G401 (cell line): ENCODE measurements at places on chromosomes 1 and 21.

DNA sequence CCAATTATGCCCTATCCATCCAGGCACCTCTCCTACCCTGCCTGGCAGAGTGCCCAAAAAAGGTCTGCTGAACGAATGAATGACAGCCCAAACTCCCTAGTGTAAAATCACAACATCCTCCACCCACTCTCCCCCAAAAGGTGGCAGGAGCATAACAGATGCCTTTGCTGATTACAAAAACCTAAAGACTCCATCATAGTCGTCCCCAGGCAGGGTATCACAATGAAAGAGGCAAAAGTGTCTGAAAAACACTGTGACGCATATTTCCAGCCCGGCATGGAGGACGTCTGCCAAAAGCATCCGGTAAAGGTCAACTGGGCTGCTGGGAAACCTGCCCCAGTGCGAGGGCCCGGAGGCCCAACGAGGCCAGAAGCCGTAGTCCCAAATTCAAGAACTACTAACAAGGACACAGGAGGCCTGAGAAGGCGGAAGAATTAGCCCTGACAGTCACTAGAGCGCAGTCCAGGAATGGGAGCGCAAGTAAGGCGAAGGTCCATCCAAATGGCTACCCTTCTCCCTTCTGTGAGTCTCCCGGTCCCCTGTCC, 576 bp downstream of the SMIM12 start:
- DNase-seq = no peak

GRCh38 chr1:15046487-15047165, 106.9 kb upstream of the TMEM51 start:
- peak; percentile 92 for DNase-seq

- no peak for DNase-seq
These were observed 157.1 kb downstream of the TSEN15 start for GRCh38 chr1:184208622-184209021.

GRCh38 chr1:86205741-86206140, 49.2 kb upstream of the COL24A1 start:
- no peak for DNase-seq

- DNase-seq = no peak
These were observed 20.9 kb downstream of the RIT1 start for GRCh38 chr1:155890251-155890650.

GRCh38 chr1:243727503-243728203, 122.4 kb downstream of the AKT3 start:
- DNase-seq = no peak

DNA sequence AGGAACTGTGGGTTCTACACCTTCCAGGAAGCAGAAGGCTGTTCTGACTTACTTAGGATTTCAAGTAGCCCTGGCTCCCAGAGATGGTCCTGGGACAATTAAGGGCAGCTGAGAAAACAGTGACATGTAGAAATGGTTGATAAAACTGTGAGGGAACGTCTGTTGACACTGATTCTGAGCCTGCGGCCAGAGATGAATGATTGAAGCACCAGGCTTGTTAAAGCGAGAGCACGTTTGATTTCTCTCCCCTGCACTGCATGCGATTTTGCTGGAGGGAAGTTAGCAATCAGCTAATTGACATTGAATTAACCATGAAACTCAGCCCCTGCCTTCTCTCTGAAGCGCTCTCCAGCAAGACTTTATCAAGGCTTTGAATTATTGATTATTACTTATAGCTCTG, 29.9 kb upstream of the POU3F1 start:
- DNase-seq = no peak

DNA sequence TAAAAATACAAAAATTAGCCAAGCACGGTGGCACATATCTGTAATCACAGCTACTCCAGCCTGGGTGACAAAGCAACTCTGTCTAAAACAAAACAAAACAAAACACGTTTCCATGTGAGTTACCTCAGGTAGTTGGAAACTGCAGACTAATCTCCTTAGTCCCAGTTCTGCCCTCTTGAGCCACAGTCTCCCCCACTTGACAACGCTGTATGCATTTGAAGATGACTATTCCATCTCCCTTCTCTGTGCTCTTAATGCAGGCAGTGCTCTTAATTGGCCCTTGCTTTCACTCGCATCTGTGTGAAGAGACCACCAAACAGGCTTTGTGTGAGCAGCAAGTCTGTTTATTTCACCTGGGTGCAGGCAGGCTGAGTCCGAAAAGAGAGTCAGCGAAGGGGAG, 19.6 kb upstream of the DHCR24 start:
- no peak for DNase-seq

DNA sequence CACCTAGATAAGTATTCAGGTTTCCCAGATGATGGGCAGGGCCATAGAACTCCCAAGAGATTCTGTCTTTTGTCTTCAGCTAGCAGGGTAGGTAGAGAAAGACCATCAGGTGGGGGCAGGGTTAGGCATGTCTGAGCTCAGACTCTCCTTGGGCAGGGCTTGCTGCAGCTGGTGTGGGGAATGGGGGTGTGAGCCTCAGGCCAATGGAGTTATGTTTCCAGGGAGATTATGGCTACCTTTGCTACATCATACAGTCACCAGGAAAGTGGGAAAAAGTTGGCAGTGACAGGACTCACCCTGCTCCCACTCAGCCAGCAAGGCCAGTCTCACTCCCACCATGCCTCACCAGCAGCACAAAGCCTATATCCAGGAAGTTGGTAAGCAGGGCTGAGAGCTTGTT, 77.8 kb downstream of the DRAM2 start:
- DNase-seq = no peak

- DNase-seq = no peak
These were observed 35.8 kb downstream of the PLEKHA6 start for GRCh38 chr1:204323887-204324286.

DNA sequence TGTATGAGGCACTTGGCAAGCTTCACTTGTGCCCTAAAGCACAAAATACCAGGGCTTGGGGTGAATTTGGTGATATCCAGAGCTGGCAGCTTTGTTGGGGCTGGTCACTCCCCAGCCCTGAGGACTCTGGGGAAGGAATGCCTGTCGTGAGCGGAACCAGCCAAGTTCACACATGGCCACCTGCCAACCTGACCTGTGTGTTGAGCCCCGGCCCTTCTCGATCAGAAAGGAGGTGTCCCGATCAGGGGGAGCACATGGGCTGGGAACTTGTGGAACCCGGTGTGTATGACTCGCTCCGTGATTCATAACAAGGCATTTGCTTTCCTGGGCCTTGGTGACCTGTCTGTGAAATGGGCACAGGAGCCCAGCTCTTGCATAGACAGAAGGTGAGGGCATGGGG, 43.1 kb downstream of the AGPAT3 start:
- no peak for DNase-seq

GRCh38 chr1:235913311-235913710, 46.6 kb upstream of the LYST start:
- no peak for DNase-seq

GRCh38 chr1:55055951-55056631, 16.7 kb downstream of the PCSK9 start:
- DNase-seq = no peak

GRCh38 chr1:32104127-32104526, 3.7 kb upstream of the KPNA6 start:
- no peak for DNase-seq

GRCh38 chr1:73029571-73029970, 747.2 kb upstream of the NEGR1 start:
- DNase-seq = no peak

GRCh38 chr1:35883635-35884101, 659 bp downstream of the AGO1 start:
- peak; percentile 37 for DNase-seq

DNA sequence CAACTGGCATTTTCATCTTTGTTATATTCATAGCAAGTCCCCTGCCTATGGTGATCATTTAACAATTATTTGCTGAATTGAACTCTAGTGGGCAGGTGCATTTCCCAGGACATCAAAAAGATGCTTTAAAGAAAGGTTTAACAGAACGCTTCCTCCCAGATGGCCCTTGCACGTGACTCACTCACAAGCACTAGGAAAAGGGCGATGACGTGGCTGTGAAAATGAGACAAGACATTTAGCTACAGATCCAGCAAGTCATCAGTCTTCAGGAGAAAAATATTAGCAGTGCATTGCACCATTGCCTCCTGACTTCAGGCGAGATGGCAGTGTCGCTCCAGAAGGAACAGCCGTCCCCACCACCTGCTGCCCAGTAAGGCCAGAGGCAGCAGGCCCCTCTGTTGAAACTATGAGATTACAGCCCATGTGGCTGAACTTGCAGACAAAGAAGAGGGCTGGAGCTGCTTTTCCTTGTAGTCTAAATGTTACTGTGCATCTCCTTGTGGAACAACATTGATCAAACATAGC, 37.2 kb downstream of the DSCAM start:
- no peak for DNase-seq

- no peak for DNase-seq
These were observed 183.3 kb downstream of the NEK7 start for GRCh38 chr1:198340139-198340538.

GRCh38 chr1:11639372-11639771, 14.9 kb downstream of the FBXO2 start:
- no peak for DNase-seq

DNA sequence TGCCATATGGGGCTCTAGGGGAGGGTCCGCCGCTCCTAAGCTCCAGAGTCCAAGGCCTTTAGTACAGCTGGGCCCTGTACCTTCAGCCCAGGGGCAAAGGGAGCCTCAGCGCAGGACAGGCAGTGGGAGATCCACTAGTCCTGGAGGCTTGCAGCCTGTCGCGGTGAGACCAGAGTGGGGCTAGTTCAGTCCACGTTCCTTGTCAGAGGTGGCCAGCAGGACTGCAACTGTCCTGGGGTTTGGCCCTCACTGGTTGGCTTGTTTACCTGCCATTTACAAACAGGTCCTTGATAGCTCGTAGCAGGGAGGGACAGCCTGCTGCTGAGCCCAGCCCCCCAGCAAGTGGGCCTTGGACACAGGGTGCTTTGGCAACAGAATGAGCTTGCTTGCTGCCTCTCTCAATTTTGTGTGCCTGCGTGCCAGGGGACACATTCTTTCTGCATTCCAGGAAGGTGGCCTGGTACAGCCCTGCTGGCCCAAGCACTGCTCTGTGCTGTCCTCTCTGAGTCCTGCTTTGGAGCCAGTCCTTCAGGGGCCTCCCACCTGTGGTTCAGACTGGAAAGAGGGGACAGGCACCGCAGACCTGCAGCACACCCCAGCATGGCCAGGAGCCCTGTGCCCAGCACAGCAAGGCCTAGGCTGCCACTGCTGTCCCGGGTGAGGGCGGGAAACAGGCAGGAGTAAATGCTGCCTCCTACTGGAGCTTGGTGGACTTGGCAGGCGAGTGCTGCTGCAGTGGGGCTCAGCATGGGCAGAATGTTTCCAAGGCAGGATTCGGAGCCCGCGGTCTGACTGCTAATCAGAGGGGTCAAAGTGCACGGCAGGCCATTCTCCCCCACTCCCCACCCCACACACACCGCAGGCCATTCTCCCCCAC, 15.2 kb downstream of the H6PD start:
- peak; percentile 32 for DNase-seq

GRCh38 chr1:236543065-236543669, 19.4 kb downstream of the LGALS8 start:
- no peak for DNase-seq

GRCh38 chr1:80217377-80217986, 1211.0 kb upstream of the ADGRL4 start:
- peak; percentile 20 for DNase-seq

- DNase-seq = no peak
These were observed 15.2 kb downstream of the S100A11 start for GRCh38 chr1:152021569-152021968.

DNA sequence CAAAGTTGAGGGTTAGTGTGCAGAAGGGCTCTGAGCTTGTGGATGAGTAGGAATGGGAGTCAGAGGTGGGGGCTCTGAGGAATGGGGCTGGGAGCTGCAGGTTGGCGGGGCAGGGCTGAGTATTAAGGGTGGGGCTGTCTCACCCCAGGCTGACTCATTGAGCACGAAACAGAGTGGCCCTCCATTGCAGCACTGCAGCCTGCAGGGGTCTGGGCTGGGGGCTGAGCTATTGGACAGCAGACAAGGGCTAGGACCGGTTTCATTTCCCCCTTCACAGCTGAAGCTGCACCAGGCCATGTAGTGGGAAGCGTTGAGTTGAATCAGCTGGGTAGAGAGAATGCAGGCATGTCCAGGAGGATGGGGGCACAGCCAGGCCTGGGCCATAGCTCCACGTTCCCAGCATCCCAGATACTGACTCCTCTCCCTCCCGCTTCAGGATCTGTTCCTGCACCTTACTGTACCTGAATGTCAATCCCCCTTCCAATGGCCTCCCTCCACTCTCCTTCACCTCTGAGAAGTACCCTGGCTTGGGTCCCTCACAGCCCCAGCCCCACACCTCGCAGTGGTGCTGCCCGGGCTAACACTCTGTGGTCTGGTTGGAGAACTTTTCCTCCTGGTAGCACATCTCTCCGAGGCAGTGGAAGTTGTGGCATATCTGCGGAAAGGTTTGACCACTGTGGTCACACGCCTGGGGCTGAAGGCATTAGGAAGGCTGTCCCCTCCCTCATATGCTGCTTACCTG, 4.4 kb upstream of the INPP5B start:
- no peak for DNase-seq

DNA sequence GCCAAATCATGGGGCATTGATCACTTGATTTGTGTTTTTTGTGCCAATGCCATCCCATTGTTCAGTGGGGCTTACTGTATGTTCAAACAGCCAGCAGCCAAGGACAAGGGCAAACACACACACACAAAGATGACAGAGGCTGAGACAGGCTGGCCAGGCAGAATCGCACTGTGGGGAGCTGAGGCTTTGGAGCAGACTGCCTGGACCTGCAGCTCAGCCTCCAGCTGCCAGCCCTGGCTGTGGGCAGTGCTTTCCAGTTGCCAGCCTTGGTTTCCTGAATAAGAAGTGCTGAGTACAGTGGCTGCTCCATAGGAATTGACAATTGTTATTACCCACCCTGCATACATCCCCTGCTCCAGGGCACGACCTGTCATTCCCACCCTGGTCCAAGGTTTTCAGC, 16.9 kb upstream of the PCP4 start:
- no peak for DNase-seq

DNA sequence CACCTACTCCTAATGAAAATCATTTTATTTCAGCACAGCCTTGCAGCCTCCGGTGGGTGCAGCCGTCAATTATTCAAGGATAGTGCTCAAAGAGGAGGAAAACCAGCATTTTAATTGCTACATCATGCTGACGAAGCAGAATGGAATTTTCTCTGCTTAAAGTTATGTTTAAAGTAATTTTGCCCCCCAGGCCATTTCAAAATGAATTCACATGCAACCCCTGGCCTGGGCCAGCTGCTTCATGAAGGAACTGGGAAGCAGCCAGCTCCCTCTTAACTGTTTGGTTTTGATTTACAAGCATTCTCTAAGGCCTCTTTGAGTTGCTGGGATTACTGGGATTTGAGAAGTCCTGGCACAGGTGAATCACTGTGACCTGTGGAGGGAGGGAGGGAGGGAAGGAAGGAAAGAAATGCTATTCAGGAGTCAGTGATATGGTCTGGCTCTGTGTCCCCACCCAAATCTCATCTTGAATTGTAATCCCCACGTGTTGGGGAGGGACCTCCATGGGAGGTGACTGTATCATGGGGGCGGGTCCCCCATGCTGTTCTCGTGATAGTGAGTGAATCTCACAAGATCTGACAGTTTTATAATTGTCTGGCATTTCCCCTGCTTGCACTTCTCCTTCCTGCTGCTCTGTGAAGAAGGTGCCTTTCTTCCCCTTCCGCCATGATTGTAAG, 66.0 kb downstream of the PGBD5 start:
- no peak for DNase-seq
